ENCODE measurements at places on chromosomes 3 and 15.
A peak's percentile ranks its signal among the peaks of the same experiment; 100 is the strongest.

DNA sequence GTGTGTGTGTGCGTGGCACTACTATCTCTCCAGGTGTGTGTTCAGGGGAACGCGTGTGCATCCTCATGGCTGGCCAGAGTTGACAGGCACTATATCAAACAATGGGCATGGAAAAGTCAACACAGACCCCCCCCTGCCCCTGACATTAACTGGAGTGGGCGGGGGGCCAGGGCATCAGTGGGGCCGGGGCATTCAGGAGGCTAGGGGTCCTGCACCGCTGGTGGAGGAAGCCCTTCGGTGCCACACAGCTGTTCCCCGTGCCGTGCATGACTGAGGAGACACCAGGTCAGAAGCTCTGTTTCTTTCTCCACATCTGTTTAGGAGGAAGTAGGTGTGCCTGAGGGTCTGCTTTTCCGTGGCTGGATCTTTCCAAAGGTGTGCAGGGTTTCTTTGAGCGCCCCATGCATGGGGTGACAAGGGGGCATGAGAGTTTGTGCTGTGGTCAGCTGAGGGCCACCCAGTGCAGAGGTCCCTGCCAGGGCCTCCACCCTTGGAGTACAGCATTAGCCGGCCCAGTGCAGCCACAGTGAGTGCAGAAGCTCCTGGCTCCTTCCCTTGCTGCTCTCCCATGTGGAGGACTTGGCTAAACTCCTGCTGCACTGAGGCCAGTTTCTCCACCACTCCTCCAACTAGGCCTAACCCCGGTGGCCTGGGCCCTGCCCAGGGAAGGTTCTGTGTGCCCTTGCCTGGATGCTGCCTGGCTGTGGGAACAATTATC is 7.5 kb downstream of the C3orf22 start:
- no peak for DNase-seq

- DNase-seq = no peak
These were observed 11.1 kb upstream of the PLXND1 start for GRCh38 chr3:129617381-129618185.

DNA sequence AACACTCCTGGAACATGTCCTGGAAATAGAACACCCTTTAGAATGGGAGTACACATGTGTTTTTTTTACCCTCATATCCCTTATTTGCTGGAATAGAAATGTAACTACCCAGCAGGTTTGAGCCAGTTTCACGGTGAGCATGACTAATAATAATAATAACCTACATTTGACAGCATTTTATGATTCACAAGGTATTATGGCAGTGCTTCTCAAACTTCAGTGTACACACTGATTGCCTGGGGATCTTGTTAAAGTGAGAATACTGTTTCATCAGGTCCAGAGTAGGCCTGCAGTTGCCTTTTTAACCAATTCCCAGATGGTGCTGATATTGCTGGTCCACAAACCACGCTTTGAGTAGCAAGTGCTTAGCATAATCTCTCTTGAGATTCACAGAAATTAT is 63.9 kb downstream of the NFKBIZ start:
- DNase-seq = no peak

- DNase-seq = peak; percentile 41
These were observed 106.5 kb upstream of the SLC4A7 start for GRCh38 chr3:27590437-27591298.

GRCh38 chr3:109161487-109162123 is 25.1 kb downstream of the C3orf85 start:
- no peak for DNase-seq

All from CD4-positive, alpha-beta T cell treated with Interleukin-4 for 1 hour (primary cell).